ENCODE measurements at places on chromosomes 16 and 17.

DNA sequence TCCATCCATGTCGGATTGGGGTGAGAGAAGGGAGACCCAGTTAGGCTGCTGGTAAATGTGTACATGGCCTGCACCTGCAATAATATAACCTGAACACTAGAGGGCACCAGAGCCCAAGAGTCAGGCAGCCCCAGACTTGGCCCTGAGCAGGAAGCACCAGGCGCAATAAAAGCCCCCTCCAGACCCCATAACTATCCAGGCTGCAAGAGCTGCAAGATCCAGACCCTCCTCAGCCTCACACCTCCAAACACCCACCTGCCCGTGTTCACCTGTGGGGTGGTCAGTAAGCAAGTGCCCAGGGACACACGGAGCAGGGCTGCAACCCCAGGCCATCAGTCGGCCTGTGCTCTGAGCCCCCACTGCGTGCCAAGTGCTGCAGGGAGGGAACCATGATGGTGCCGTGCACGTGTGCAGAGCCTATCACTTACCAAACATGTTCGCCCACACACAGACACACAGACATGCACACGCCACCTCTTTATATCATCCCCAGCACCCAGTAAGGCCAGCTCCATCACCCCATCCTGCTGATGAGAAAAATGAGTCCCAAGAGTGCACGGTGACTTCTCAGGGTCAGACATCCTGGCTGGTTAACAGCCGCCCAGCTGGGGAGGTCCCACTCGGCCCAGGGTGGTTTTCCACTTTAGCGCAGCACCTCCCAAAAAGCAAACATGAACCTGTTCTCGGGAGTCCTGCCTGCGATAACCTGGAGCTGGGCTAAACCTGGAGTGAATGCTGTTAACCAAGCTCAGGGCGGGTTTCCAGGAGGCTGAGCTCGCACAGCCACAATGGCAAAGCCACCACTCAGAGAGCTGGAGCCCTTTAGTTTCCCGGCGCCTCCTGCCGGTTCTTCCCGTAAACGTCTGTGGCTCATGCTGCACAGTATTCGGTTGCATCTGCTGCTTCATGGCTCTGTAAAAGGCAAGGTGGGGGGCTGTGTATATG is 439.8 kb downstream of the SOX9 start:
- DNase-seq: peak; percentile 53

DNA sequence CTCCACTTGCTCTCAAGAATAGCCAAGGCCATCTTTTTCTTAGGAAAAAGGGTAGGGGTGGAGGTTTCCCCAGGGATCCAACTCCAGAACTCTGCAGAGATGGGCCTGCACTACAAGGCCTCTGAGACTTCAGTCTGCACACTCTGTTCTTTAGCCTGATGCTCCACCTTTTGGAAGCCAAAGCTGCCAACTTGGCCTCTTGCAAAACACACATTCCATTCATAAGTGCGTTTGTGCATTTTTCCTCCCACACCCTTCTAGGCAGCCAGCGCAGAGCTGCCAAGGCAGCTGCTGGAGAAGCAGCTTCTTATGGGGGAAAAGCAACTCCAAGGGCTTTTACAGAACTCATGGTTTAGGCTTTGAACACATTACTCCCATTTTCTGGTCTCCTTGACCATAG is 45.3 kb downstream of the REXO5 start:
- DNase-seq: no peak

DNA sequence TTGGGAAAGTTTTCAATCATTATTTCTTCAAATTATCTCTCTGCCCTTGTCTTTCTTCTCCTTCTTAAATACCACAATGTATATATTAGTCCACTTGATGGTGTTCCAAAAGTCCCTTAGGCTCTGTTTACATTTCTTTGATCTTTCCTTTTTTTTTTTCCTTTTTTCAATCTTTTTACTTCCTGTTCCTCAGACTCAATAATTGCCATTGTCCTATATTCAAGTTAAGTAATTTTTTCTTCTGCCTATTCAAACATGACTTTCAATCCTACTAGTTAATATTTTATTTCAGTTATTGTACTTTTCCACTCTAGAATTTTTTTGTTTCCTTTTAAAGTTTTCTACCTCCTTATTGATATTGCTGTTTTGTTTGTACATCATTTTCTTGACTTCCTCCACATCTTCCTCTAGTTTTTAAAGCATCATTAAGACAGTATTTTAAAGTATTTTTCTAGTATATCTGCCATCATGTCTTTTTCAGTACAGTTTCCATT is 15.8 kb upstream of the UQCRC2 start:
- DNase-seq: no peak

GRCh38 chr16:49854796-49855203 is 1.1 kb downstream of the ZNF423 start:
- DNase-seq: no peak

DNA sequence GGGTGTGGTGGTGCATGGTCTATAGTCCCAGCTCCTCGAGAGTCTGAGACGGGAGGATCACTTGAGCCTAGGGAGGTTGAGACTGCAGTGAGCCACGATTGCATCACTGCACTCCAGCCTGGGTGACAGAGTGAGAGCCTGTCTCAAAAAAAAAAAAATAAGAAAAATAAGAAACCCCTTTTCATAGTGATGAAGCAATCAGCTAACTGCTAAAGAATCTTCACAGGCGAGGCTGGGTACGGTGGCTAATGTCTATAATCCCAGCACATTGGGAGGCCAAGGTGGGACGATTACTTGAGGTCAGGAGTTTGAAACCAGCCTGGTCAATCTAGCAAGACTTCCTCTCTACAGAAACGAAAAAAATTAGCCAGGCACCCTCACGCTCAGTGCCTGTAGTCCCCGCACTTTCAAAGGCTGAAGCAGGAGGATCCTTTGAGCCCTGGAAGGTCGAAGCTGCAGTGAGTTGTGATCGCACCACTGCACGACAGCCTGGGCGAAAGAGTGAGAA is 760 bp downstream of the SLFN12L start:
- DNase-seq: no peak

DNA sequence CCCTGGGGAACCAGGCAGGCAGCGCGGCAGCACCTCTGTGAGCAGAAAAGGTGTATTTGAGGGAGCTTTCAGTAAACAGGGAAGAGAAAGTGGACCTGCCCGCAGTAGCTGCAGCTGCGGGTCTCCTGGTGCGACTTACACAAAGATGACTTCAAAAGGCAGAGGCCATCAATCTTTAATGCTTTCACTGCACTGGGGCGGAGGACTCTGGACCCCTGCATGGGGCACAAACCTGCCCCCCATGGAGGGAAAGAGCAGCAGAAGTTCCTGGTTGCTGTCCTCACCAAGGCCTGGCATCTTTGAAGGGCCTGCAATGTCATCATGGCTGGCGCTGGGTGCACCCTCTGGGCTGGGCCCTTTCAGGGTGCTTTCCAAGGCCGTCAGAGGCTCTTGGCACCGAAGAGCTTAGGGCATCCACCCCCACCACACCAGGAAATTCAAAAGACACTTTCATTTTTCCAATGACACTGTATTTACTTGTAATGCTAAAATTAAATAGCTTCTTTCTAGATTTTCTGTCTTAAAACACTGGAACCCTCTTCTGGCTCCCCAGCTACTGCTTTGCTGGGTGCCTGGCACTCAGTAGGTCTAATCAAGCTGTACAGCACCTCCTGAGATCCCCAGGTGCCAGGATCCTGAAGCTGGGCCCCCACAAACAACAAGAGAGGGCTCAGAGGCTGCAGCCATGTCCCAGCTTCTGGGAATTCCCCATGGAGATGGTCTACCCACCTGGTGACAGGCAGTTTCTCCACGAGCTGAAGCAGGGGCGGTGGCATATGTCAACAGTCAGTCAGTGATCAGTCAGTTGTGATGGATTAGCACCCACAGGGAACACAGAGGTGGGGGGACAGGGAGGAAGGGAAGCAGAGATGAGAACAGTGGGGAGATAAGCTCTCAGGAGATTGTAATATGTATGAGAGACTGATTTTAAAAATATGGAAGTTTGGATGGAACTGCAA is 2.1 kb upstream of the CACNG1 start:
- no peak for DNase-seq

- DNase-seq: no peak
Measured at GRCh38 chr17:42345396-42346073, 42.7 kb downstream of the STAT3 start.

- DNase-seq: peak; percentile 55
Measured at GRCh38 chr16:78100112-78100467, 636 bp downstream of the WWOX start.

- DNase-seq: no peak
Measured at GRCh38 chr16:88684569-88685155, 1.6 kb downstream of the SNAI3 start.

- DNase-seq: no peak
Measured at GRCh38 chr16:4085405-4085970, 30.8 kb downstream of the ADCY9 start.

- DNase-seq: no peak
Measured at GRCh38 chr16:84286578-84287240, 8.0 kb upstream of the WFDC1 start.

DNA sequence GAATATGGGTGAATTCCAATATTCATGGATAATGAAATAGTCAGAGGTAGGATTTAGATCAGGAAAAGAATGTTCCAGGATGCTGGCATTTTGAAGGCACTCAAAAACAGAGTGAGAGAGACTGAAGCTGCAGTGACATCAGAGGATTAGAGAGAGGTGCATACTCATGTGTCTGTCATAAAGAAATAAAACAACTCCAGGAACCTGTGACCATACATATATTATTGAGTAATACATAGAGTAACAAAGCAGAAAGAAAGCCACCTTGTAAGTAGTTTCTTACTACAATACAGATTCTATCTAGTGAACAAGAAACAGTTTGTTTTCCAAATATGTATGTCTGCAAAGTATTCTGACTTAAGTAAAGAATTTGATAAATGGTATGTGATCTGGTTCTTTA is 62.3 kb upstream of the PHOSPHO1 start:
- DNase-seq: no peak

DNA sequence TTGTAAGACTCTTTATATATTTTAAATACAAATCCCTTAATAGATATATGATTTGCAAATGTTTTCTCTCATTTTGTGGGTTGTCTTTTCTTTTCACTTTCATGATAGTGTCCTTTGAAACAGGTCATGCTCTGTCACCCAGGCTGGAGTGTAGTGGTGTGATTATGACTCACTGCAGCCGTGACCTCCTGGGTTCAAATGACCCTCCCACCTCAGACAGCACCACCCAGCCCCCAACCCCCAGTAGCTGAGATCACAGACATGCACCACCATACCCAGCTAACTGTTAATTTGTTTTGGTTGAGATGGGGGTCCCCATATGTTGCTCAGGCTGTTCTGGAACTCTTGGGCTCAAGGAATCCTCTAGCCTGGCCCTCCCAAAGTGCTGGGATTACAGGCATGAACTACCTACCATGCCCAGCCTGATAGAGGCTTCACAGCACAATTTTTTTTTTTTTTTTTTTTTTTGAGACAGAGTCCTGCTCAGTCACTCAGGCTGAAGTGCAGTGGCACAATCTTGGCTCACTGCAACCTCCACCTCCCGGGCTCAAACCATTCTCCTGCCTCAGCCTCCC is 18.5 kb upstream of the TMIGD1 start:
- DNase-seq: no peak

- no peak for DNase-seq
Measured at GRCh38 chr16:67723151-67723910, 4.2 kb upstream of the GFOD2 start.

DNA sequence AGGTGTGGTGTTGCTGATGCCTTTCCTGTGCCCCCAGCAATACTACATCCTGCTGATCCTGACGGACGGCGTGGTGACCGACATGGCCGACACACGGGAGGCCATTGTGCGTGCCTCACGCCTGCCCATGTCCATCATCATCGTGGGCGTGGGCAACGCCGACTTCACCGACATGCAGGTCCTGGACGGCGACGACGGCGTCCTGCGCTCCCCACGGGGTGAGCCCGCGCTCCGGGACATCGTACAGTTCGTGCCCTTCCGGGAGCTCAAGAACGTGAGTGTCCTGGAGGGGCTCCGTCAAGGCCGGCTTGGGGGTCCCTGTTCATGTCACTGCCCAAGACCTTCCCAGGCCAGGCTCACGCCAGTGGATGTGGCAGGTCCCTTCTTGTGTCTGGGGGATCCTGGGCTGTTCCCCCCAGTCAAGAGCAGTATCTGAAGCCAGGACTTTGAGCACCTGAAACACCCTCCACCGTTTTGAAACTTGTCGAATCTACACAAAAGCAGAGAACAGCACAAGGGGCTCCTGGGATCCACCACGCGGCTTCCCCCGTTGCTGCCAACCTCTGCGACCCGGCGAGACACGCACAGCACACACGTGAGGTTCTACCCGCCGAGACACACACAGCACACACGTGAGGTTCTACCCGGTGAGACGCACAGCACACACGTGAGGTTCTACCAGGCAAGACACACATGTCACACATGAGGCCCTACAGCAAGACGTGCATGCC is 17.9 kb upstream of the DPEP1 start:
- DNase-seq: no peak

DNA sequence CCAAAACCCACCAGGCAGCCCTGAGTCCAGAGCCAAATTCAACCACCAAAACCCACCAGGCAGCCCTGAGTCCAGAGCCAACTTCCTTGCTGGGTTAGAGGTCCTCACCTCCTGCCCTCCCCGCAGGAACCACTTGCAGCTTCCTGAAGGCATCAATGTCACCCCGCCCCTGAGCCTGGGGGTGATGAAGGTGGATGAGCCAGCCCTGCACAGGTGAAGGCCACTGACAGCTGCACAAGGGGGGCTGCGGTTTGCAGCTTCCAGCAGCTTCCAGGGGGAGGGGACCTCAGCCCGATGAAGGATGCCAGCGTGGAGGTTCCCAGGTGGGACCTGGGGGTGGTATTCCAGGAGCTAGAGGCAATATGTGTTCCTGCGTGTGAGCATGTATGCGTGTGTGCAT is 7.6 kb upstream of the CSNK1D start:
- DNase-seq: no peak

GRCh38 chr16:55436587-55436986 is 42.4 kb upstream of the MMP2 start:
- DNase-seq: no peak

- no peak for DNase-seq
Measured at GRCh38 chr16:14445937-14446715, 183.9 kb downstream of the PARN start.

DNA sequence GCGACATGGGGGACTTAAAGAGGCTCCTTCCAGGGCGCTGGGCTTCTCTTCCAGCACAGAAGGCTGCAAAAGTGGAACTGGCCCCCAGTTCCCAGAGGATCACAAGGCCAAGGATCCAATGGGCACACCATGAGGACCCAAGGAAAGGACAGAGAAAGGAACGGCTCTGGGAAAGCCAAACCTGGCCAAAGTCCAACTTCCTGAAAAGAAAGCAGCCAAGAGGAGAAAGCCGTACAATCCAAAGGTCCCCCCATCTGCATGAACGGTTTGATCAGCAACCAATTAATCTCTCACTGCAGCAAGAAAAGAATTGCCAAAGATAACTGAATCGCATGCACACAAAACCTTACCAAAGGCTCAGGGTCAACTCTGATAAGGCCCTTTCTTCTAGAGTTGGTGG is 19.8 kb upstream of the ICAM2 start:
- DNase-seq: no peak

DNA sequence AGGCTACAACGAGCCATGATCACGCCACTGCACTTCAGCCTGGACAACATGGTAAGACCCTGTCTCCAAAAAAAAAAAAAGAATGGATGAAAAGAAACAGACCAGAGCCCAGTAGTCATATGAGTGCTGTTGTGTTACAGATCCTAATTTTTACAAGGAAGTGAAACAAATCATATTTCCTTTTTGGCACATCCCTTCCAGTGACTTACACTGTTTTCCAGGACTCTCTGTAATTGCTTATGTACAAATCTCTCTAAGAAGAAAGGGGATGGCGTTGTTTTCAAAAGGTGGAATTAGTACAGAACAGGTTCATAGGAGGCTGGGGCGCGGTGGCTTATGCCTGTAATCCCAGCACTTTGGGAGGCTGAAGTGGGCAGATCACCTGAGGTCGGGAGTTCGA is 19.8 kb upstream of the ZNF594 start:
- DNase-seq: no peak
